ENCODE measurements at places on chromosomes 2 and 18.
A peak's percentile ranks its signal among the peaks of the same experiment; 100 is the strongest.

GRCh38 chr18:52344881-52345280, 4.9 kb downstream of the DCC start:
- no peak for DNase-seq

- peak; percentile 9 for DNase-seq
These were observed 298.8 kb downstream of the ZNF407 start for GRCh38 chr18:74896390-74896991.

GRCh38 chr2:232085826-232086425, 124.4 kb downstream of the DIS3L2 start:
- peak; percentile 9 for DNase-seq

GRCh38 chr2:129296396-129296795, 683.1 kb upstream of the RAB6C start:
- DNase-seq, result no peak

GRCh38 chr2:191757208-191757607, 79.3 kb downstream of the NABP1 start:
- DNase-seq, result no peak

DNA sequence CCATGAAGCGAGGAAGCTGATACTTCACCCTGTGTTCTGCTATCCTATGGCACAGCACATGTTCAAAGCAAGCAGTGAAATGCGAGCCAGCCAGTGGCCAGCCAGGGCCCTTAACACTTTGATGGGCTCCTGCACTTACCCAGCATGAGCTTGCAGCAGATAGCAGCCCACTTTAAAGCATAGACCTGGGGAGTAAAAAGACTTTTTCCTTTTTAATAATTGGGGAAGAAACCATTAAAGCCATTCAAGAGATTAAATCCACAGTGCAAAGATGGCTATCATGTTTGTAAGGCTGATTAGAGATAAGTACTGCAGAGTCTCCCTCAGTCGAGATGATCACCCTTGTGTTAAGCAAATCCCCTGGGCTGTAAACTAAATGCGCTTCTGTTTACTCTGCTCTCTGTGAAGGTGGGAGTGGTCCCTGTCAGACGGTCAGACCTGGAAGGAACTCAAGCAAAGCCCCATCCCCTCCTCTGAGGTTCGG, 15.7 kb downstream of the CCBE1 start:
- DNase-seq, result no peak

DNA sequence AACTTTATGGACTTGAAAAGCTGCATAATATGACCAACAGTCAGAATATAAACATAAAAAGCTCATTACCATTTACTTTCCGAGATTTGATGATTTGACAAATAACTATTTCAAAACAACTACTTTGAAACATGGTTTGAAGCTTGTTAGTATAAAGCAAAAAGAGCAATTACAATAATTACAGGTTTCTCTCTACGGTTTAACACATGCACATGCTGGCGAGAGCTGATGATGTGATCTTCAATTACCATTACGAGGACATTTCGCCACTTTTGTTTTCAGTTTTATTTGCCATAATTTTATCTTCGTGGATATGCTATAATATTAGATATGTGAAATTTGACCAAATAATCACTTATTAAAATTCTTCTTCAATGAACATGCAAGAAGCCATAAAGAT, 270.1 kb downstream of the TCF4 start:
- DNase-seq, result peak; percentile 31

- no peak for DNase-seq
These were observed 21.6 kb downstream of the BMP10 start for GRCh38 chr2:68849579-68850030.

- DNase-seq, result no peak
These were observed 96.8 kb downstream of the UXS1 start for GRCh38 chr2:106097038-106098000.

- no peak for DNase-seq
These were observed 165.5 kb downstream of the GLI2 start for GRCh38 chr2:120901201-120901600.

DNA sequence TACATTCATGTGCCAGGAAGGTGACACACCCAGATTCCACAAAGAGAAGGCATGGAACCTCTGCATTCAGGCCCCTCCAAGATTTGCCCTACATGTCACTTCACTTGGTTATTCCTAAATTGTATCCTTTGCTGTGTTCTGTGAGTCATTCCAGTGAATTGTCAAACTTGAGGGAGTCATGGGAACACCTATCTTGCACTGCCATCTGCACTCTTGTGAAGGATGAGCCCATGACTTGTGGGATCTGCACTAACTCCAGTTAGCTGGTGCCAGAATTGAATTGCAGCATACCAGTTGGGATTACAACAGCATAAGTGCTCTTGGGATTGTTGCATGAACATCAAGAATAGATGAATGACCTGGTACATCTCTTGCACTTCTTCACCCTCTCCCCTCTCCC, 1288.0 kb upstream of the ZEB2 start:
- no peak for DNase-seq

GRCh38 chr2:239182981-239183791, 217.6 kb downstream of the HDAC4 start:
- DNase-seq, result no peak

GRCh38 chr2:128456281-128456680, 137.6 kb upstream of the HS6ST1 start:
- DNase-seq, result no peak

DNA sequence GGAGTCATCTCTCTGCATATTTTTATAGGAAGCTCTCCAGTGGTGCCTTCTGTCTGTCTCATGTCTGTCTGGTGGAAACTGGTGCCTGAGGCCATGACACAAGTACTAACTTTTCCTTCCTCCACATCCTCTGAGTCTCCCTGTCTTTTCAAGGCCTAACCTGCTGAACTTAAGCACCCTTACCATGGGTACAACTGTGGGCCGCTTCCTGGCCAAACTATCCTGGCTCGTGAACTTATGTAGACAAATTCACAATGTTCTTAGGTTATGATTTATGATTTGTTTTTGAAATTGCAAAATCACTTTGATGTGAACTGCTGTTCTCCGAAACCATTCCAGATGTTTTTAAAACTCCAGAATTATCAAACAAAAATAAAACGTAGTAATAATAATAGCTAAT, 804.5 kb upstream of the POU3F3 start:
- no peak for DNase-seq

DNA sequence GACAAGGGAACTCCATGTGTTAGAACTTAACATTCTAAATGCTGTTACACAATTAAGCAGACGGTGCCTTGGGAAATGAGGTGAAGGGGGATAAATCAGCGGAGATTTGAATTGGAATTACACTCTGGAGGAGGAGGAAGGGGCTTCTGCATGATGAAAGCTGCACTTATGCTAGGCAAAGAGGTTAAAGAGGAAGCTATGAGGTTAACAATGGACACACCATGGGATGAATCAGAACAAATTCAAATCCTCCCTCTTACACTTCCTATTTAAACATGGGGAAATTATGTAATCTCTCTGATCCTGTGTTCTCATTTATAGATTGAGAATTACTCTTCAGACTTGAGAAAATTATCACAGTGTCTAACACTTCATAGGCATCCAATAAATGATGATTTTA, 121.5 kb upstream of the SIX2 start:
- DNase-seq, result no peak

DNA sequence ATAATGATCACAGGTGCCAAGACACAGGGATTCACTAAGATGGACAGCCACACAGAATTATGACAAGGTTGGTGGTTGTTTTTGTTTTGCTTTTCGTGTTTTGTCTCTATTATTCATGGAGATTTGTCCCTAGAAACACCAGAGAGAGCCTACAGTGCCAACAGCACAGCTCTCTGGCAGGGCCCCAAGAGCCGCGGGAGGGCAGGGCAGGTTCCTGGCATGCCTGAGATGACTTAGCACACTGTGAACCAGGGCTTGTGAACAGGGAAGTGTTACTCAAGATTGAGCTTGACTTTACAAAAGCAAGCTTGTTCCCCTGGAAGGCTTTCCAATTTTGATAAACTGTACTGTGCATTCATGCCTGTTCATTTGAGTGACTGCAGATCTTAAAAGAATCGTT, 437.4 kb upstream of the SALL3 start:
- DNase-seq, result no peak

DNA sequence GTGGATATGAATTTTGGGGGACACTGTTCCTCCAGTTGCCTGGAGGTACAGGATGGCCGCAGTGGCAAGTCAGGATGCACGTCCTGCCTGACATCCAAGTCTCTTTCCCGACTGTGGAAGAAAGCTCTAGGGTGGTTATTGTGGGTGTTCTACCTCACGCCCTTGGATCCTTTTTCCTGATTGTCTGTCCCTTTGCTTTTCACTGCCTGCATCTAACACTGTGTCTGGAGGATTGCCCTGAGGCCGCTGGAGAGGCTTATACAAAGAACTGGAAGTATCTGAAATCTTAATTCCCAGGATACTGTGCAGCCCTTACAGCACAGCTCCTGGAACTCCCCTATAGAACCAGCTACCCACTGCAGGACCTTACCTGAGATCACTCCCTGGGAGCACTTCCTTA, 250.5 kb downstream of the TFCP2L1 start:
- DNase-seq, result no peak
